ENCODE measurements at places on chromosomes 13 and 19.

GRCh38 chr13:80633251-80633650 is 292.3 kb upstream of the SPRY2 start:
- no peak for DNase-seq

DNA sequence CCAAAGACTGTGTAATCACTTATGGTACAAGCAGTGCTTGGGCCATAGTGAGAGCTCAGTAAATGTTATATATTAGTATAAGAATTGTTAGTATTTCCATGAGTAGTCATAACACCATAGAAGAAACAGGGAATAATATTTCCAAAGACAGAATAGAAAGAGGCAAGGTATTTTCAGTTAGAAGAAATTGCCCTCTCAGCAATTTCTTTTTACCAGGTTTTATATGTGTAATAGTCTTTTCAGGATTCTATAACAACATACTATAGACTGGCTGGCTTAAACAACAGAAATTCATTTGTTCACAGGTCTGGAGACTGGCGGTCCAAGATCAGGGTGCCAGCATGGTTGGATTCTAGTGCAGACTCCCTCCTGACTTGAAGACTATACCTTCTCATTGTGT is 485.7 kb downstream of the FOXO1 start:
- no peak for DNase-seq

DNA sequence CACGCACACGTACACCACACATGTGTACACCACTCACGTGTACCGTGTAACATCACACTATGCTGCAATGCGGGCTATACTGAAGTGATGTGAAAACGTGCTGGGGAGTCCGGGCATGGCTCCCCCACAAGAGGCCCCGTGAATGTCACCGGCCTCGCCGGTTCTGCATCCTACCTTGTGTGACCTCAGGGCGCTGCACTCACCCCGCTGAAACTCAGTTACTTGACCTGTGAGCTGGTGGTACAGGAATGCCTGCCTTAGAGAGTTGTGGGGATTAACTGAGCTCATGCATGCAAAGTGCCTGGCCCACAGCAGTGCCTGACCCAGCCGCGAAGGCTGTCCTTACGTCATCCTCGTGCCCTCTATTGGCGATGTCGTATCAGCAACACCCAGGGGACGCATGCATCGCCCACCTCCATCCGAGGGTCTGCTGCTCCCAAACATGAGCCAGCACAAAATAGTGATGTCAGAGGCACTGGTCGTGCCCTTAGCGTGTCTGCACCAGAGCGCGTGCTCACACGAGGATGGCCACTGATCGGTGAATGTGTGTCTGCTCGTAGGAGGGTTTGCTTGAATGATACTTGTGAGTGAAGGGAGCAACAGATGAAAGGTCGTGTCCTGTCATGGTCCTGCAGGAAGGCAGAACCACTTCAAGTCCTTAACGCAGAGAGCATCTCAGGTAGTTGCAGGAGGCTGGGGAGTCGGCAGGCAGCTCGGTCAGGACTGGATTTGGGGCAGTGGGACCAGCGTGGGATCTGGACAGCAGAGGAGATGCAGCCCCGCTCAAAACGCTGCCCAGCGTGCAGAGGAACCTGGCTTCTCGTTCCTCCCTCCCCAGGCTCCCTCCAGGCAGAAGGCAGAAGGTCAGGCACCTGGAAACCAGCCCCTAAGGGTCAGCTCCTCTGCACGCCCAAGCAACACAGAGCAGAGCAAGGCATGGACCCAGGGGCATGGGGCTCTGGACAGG is 126.2 kb upstream of the SPACA7 start:
- no peak for DNase-seq

- no peak for DNase-seq
These were observed 212.7 kb downstream of the DIAPH3 start for GRCh38 chr13:59951011-59951410.

DNA sequence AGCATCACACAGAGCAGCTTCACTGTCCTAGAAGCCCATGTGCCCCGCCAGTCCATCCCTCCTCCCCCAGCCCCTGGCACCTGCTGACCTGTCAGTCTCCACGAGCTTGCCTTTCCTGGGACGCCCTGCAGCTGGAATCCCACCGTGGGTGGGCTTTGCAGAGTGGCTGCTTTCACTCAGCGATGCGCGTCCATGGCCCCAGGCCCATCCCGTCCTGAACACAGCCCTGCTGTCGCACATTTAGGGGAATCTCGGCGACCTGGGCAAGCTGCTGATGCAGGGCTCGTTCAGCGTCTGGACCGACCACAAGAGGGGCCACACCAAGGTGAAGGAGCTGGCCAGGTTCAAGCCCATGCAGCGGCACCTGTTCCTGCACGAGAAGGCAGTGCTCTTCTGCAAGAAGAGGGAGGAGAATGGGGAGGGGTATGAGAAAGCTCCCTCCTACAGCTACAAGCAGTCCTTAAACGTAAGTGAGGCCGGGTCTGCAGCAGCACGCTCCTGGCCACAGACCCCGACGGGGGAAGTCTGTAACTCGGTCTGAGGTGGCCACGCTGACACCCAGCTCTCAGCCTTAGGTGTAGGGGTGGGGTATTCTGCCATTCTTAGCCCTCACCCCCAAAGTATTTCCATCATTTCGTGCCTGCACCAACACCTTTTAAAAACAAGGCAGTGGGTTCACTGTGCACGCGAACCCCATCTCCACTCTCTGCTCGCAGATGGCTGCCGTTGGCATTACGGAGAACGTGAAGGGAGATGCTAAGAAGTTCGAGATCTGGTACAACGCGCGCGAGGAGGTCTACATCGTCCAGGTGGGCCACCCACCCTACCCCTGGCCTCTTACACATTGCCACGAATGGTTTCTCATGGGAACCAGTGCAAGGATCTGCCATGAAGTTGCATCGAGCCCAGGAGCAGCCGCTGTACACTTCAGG is 18.3 kb upstream of the F7 start:
- DNase-seq, result no peak

- peak; percentile 57 for DNase-seq
These were observed 4.6 kb upstream of the TPP2 start for GRCh38 chr13:102591988-102592781.

DNA sequence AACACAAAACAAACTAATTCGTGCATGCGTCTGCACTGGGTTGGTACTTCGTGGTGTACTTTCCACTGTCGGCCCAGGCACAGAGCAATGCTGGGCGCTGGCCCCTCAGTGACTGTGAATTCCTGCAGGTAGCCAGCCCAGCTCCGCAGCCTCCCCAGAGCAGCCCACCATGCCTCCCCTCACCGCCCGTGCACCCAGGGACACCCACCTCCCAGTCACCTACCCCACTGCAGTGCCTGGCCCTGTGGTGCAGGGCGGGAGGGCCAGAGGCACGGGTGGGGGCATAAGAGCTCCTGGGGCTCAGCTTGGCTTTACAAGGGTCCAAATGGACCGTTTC is 93.1 kb upstream of the ZNF507 start:
- no peak for DNase-seq

GRCh38 chr19:44776402-44777096 is 1.1 kb upstream of the CBLC start:
- DNase-seq, result no peak

DNA sequence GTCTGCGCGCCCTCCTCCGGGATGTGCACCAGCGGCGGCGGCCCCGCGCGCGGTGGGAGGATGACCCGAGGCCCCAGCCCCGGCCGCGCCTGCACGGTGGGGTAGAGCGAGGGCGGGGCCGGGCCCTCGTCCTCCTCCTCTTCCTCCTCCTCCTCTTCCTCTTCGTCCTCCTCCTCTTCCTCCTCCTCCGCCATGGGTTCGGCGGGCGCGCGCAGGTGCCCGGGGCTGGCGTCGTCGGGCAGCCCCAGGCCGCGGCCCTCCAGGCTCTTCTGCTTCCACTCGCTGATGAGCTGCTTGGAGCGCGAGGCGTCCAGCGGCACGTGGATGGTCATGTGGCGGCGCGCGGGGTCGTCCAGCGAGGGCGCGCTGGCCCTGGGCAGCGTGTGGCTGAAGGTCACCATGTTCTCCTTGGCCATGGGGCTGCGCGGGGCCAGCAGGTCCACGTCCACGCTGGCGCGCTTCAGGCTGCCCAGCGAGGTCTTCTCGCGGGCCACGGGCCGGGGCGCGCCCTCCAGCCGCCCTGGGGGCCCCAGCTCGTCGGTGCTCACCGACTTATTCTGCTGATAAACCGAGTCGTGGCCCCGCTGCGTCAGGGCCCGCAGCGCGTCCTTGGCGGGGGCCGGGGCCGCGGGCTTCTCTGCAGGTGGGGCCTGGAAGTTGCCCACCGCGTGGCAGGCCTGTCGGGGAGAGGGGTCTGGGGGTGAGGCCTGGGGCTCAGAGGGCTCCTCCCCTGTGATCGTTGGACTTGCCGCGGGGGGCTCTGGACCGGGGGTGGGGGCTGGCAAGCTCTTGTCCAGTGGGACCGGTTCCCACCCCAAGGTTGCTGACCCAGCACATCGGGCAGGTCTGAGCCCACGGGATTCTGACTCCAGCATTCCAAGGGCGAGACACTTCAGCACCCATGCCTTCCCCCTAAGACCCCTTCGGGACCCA is 8.3 kb downstream of the PLPPR3 start:
- DNase-seq, result no peak

GRCh38 chr13:112965573-112966115 is 3.4 kb upstream of the MCF2L start:
- no peak for DNase-seq

All from T-helper 1 cell (primary cell).